ENCODE measurements at places on chromosomes 7 and 10. TPM values are rescaled to one million over a fixed set of nuclear protein-coding genes. Genes with fewer than 3 reads are reported as not detected.

NANOS1 gene
- 2.3 TPM for polyA plus RNA-seq

DNA sequence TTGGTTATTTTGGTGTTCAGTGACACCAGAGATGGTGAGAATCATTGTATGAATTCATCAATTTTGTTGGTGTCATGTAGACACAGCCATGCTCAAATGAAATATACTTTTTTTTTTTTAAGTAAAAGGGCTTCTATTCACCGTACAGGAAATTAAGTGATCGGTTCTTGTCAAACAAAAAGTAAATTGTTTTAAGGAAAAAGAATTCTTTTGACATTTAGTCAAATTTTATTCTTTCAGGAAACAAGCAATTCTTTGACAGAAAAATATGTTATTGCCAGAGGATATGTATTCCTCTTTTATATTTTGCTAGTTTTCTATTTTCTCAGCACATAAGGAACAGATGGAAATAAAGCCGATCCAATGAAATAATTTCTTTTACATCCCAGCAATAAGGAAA, 551.9 kb downstream of the MAGI2 start:
- no peak for DNase-seq

DNA sequence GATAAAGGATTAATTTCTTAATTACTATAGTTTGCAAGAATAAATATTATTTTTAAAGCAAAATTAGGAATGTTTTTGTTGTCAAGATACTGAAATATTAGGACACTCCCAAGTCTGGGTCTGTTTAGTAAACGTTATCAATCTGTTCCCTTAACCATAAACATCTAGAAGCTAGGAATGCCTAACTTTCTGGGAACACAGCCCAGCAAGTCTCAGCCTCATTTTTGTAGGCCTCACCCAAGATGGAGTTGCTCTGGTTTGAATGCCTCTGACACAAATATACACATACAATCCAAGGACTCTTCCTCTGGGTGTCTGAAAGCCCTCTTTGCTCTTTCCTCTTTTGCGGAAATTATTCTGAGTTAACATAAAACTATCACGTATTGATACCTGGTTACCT, 487.4 kb upstream of the CELF2 start:
- no peak for DNase-seq

SFTPA1 gene
- polyA plus RNA-seq: not detected

DNA sequence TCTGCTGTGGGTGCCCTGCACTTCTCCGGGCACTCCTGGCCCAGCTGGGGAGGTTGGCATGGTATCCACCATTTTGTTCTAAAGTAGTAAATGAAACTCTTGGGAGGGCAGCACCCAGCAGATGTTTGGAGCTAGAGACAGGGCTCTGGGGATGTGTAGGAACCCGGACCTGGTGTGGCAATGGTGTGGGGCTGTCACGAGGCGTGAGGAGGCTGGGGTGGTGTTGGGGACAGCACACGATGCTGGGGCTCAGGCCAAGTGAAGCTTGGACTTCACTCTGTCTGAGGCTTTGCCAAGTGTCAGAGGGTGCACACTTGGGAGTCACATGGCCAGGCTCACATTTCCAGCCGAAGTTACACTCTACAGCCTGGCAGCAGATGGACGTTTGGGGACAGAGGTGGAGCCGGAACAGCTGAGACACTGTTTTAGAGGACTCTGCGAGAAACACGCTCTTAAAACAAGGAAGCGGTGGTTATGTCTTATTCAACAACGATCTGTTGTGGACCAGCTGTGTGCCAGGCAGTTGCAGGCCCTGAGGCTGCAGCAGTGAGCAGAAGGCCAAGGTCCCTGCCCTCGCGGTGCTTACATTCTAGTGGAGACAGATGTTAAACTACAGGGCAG, 118.2 kb downstream of the CUX1 start:
- DNase-seq: peak; percentile 54

- no peak for DNase-seq
Observed at GRCh38 chr7:91398341-91398740, 134.1 kb downstream of the FZD1 start.

GRCh38 chr7:154912871-154913637, 89.9 kb downstream of the PAXIP1 start:
- DNase-seq: no peak

HOXA3 gene
- polyA plus RNA-seq: not detected

GRCh38 chr7:55969391-55969790, 5.0 kb downstream of the NIPSNAP2 start:
- no peak for DNase-seq

DNA sequence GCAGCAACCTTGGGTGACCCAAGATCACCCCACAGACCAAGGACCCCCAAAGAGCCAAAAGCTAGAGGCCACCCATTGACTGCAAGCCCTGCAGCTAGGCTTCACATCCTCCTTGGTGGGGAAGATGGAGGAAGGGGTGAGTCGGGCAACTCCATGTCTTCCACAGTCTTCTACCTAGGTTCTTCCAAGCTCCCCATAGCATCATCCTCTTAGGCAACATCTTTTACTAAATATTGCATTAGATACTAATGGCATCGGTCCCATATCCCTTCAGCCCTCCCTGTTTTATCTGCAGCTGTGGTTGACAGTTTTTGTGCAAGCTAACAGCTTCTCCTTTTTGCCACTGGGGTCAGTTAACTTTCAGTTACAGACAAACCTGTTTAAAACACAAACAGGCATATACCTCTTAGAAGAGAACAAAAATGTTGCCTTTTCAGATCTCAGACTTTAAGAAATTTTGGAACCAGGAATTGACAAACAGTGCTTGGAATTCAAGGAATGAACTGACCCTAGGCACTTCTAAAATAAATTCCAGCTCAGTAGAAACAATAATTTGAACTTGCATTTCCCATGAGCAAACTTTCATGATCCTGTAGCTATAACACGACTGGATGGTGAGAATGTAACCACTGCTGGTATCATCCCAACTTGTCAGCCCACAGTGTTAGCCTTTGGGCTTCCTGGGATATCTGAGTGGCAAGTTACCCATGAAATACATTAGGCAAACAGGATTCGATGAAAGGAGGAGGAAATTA, 33.9 kb upstream of the MSMB start:
- no peak for DNase-seq

GRCh38 chr10:58698777-58699356, 186.2 kb downstream of the BICC1 start:
- no peak for DNase-seq

CH25H gene
- polyA plus RNA-seq: 1.3 TPM

VIPR2 gene
- polyA plus RNA-seq: 10.9 TPM

CHN2 gene
- polyA plus RNA-seq: 2.7 TPM

UBN2 gene
- polyA plus RNA-seq: 2.6 TPM

DNA sequence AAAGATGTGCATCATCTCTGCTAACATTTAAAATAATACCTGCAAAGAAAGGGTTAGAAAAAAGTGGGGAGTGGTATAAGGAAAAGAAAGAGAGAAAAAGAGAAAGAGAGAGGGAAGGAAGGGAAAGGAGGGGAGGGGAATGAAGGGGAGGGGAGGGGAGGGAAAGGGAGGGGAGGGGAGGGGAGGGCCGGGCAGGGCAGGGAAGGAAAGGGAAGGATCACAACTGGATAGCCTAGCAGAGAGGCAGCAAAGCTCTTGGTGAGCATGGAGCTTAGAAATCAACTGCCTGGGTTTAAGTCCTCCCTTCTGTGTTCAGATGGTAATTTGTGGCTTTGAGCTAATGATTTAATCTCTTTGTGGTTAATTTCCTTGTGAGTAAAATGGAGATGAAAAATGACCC, 5.4 kb upstream of the FAM237B start:
- DNase-seq: no peak

LIPK gene
- polyA plus RNA-seq: not detected

C10orf95 gene
- 0.80 TPM for polyA plus RNA-seq

- no peak for DNase-seq
Observed at GRCh38 chr7:105101864-105102263, 87.9 kb downstream of the KMT2E start.

ACTL6B gene
- polyA plus RNA-seq: 4.5 TPM

- DNase-seq: no peak
Observed at GRCh38 chr10:102549549-102549948, 45.8 kb downstream of the SUFU start.

KCND2 gene
- polyA plus RNA-seq: 4.6 TPM

- DNase-seq: no peak
Observed at GRCh38 chr10:1530871-1531517, 206.3 kb downstream of the ADARB2 start.

DNA sequence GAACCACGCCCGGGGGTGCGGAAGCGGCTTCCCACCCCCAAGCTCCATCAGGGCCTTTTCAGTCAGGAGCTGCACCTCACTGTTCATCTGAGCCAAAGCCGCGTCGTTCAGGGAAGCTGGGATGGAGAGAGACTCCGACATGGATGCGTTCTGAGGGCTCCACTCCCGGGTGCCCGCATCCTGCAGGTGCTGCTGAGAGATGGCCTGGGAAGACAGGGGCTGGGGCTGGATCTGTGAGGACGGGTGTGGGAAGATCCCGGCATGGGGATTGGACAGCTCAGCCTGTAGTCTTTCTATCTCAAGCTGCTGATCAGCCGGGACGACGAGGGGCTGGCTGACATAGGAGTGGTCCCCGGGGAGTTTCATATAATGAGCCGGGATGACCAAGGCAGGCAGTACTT, 45.0 kb upstream of the NMT2 start:
- DNase-seq: no peak

DNA sequence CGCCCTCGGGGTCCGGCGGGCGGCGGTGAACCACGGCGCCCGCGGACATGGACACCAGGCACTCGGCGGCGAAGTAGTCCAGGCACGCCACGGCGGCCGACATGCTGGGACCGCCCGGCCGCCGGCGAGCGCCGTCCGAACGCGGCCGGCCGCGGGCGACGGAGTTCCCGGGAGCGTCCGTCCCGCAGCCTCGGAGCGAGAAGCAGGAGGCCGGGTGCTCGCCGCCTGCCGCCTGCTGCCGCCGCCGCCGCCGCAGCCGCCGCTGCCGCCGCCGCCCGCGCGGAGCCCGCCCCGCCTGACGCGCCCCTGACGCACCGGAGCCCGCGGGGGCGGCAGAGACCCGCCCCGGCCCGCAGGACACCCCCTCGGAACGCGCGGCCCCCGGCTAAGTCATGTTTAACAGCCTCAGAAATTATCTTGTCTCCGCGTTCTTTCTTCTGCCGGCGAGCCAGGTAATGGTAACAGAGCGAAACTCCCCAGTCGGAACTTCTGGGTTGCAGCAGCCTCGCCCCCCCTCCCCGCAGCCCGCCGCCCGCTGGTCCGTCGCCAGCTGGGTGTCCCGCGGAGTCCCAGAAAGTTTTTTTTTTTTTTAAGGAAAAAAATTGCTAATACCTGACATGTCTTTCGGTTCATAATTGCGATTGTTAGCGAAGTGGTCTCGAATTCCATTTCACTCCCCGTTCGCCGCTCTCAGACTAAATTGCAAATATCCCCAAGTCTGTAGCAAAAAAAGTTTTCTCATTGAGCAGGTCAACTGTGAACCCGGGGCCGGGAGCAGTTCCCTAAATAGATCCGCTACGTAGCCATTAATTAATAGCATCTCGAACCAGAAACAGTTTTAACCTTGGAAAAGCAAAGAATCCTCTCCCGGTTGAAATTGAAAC, at the start of gene KLF14:
Gene KLF14 (minus strand): TSS at position 277 of the 884 bp plus-strand sequence. CDS start 174 bp downstream, at position 103.
- DNase-seq: peak; percentile 67

GRCh38 chr10:3400348-3400747, 227.8 kb upstream of the PITRM1 start:
- no peak for DNase-seq

TMEM176B gene
- polyA plus RNA-seq: 2.2 TPM

DGKI gene
- polyA plus RNA-seq: 0.22 TPM

GRCh38 chr10:104773105-104773504, 132.0 kb downstream of the SORCS3 start:
- DNase-seq: no peak

DNA sequence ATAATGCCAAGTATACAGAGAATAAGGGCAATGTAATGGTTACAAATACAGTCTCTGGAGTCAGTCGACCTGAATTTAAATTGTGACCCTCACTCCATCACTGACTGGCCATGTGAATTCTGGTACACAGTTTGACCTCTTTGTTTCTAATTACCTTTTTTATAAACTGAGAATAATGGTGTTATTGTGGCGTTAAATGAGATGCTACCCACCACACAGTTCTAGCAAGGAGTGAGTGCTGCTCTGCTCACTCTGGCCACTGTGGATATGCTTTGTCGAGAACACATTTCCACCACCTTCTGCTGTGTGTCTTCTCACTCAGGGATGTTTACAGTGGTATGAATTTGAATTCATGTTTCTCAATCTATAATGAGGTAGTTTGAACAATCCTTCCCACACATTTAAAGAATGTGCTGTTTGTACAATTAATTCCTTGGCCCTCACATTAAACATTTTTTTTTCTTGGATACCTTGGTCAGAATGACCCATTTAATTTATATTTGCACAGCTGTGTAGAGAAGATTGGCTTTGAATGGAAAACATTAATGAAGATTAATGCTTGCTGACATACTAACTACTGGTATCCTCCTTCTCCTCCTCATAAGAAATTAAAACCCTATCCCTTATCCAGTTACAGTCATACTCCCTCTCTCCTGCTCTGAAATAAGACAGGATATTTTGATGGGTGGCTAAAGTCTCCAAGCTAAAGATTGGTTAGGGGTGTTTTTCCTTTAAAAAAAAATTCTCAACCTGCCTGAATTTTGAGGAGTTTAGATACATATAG, 42.4 kb downstream of the PLCE1 start:
- no peak for DNase-seq

DNA sequence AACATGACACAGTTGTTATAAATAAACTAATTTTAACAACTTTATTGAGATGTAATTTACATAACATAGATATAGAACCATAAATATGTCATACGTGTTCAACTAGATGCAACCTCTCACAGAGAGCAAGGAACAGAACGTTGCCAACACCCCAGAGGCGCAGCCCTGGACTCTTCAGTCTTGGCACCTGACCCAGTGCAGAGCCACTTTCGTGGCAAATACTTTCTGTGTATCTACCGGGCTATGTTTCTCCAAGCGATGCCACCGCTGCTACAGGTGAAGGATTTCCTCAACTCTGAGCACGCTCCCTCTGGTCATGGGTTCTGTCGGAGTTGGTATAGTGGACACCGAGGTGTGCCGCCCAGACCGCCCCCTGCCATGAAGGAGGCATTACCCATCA, 57.4 kb downstream of the TEX36 start:
- no peak for DNase-seq

GJD4 gene
- polyA plus RNA-seq: not detected

DNA sequence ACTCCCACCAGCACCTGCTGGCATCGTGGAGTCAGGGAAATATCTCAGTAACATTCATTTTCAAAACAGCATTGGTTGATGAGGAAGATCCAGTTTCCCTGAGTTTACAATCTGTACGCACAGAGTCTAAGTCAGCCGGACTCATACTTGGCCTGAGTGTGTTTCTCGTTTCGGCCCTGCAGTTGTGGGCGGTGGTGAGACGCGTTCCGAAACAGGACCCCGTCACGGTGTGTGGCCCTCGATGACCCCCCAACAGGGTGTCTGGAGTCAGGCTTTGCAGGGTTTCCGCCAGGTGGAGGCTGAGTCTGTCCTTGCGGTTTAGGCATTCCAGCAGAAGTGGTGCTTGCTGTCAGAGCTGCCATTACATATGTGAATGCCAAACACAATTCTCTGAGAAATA, 317.5 kb downstream of the DNAJB6 start:
- no peak for DNase-seq

- DNase-seq: no peak
Observed at GRCh38 chr10:132311338-132311939, 3.7 kb upstream of the STK32C start.
